ENCODE measurements at places on chromosomes 13 and 19.

DNA sequence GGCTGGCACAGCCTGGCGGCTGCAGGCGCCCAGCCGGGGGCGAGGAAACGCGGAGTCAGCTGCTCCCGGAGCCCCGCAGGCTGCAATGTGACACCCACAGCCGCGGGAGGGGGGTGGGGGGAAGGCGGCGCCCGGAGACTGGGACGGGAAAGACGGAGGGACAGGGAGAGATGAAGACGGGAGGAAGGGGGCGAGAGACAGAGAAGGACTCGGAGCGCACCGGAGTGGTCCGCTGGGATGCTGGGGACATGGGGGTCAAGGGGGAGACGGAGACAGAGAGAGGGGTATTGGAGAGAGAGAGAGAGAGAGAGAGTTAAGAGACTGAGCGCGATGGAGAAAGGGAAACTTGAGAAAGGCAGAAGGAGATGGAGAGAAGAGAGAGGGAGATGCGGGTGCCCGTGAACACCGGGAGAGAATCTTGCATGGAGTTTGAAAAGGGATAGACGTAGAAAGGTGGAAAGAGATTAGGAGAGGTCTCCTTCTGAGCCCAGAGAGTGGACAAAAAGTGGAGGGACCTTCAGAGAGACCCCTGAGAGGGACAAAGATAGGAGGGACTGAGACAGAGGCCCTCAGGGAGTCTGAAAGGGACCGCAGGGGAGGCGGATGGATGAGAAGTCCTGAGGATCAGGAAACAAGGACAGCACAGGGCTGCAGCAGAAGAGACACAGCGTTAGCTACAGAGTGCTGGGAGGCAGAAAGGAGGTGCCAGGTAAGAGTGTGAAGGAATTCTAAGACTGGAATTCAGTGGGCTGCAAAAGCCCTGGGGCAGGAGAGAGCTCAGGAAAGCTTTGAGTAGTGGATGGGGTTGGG is 1.0 kb downstream of the SCN1B start:
- DNase-seq: peak; percentile 73

DNA sequence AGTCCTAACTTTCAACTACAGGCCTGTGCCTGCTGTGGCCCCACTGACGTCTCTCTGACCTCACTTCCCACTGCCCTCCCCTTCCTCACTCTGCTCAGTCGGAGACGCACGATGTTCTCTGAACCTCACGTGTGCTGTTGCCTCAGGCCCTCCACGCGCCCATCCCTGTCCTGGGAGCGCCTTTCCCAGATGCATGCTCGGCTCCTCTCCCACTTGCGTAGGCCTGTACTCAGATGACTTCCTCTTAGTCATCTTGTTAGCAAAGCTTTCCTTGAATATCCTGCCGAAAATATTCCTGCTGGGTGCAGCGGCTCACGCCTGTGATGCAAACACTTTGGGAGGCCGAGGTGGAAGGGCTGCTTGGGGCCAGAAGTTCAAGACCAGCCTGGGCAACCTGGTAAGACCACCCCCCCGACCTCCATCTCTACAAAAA is 9.3 kb upstream of the SYT5 start:
- no peak for DNase-seq

GRCh38 chr19:28619816-28620429 is 593.0 kb downstream of the UQCRFS1 start:
- DNase-seq: no peak

DNA sequence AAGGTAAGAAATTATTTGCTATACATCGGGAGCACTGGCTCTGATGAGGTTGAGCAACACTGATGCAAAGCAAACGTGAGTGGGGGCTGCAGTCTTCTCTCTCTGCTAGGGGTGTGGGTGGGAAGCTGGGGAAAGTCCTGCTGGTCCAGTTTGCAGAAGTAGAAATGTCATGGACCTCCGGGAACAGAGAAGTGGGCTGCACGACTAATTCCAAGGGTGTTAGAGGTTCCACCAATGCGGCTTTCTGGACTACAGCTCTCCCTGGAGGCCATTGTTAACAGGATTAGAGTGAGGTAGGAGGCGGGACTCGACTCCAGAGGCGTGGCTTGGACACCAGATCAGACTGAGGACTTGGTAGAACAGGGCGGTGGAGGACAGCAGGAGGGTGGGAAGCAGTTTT is 5.7 kb upstream of the FBXO27 start:
- no peak for DNase-seq

DNA sequence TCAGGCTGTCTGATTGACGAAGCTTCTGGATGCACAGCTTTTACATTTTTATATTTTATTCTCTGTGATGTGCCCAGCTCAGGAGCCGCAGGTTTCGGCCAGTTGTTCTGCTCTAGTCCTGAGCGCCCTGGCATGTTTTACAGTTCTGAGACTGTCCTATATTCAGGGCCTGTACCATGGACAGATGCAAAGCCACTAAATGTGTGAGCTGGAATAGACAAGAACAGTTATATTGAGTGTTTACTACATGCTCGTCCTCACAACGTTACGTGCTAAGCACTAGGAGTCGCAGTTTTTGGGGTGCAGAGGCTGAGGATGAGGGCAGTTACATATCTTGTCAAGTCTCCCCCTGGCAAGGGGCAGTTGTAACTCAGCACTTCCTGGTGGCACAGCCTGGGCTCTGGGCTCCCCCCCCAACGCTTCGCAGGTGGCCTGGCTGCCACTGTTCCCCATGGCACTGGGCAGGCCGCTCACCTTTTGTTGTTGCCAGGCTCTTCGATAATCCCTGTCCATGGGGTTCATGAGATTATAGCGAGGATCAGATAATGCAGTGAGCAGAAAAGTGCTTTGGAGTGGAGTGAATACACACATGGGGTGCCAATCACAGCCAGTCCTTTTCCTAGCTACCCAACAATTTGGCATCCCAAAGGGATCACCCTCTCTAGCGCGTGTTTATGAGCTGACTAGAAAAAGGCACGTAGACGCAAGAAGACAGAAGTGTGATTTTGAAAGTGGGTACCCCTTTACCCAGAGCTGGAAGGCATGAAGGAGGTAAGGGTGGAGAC is 23.5 kb downstream of the ARL11 start:
- DNase-seq: no peak

DNA sequence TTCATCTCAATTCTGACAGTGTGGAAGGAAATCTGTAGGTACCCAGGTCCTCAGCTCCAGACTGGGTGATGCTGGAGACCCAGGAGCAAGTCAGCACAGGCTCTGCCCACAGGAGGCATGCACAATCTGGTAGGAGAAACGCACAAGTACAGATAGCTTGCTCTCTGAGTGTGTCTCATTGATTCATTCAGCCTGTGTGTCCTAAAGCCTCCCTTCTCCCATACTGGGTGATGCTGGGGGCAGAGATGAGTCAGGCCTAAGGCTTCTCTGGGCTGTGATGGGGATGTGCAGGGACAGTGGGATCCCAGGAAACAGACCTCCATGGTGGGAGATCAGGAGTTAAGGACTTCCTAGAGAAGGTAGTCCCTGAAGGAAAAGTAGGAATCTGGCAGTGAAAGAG is 6.8 kb downstream of the ZNF526 start:
- DNase-seq: no peak

GRCh38 chr13:31851216-31851615 is 111.9 kb downstream of the RXFP2 start:
- no peak for DNase-seq

DNA sequence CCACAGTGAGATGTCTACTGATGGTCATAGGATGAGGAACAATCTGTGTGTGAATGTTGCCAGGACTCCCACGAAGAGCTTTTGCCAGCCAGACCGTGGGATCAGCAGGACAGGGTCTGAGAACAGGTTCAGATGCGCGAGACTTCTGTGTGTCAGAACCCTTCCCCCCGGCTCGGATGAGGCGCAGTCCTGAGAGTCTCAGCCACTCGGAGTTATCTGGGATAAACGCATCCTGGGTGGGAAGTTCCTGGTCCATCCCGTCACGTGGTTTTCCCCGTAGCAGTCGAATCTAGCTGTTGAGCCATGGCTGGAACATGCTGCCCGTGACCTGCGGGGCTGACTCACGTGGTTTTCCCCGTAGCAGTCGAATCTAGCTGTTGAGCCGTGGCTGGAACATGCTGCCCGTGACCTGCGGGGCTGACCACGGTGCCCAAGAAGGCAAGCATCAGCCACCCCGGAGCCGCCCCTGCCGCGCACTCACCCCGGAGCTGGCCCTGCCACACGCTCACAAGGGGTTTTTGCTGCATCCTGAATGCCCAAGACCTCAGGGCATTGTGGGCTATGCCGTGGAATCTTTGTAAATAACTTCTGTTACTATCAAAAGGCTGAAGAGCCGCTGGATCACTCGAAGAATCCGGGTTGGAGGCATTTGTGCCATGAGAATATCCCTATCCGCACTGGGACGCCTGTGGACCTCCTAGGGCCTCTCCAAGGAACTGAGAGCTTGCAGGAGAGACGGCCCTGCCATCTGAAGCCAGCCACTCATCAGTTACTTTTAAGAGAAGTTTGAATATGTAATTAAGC is 130.8 kb upstream of the MCF2L start:
- no peak for DNase-seq

GRCh38 chr19:13689085-13689484 is 75.2 kb upstream of the MRI1 start:
- no peak for DNase-seq

- no peak for DNase-seq
Measured at GRCh38 chr13:111131048-111131447, 15.9 kb downstream of the ARHGEF7 start.

- DNase-seq: no peak
Measured at GRCh38 chr13:76894401-76895110, 8.4 kb upstream of the KCTD12 start.

DNA sequence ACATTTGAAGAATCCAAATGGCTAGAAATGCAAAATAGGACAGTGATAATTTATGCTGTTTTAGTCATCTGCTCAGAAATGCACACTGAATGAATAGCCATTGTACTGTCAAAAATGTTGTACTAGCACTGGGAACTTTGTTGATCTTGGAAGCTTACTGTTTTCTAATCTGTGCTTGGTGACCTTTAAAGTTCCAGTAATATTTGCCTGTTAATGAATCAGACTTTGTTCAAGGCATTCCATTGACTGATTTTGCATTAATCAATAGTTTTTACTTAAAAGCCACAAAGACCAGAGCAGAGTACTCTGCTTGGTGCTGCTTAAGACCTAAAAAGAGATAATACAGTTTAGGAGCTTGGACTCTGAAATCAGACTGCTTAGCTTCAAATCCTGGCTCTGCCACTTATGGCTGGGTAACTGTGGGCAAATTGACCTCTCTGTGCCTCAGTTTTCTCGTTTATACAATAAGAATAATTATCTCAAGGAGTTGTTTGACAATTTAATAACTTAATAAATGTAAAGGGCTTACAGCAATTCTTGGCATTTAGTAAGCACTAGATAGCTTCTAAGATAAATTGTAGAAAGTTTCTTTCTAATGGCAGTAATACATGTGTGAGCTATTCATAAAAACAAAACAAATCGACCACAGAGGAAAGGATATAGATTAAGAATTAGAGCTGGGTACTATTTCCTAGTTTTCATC is 4.6 kb upstream of the SLAIN1 start:
- DNase-seq: no peak

- DNase-seq: no peak
Measured at GRCh38 chr13:27463500-27463899, 13.1 kb upstream of the MTIF3 start.

DNA sequence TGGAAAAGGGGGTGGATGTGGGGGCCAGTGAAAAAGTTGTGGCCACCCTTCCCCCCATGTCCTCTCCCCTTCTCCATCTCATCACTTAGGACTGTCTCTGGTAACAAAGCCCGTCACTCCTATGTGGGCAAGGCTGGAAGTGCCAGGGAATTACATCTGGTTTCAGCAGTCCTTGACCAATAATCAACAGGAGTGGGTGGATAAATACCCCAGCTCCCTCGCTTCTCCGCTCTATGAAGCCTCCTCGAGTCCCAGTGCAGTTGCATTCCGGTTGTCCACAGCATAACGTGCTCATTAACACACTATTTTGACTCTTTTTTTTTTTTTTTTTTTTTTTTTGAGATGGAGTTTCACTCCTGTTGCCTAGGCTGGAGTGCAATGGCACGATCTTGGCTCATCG is 31.5 kb downstream of the MYO1F start:
- DNase-seq: no peak

GRCh38 chr19:29782260-29782580 is 29.6 kb upstream of the CCNE1 start:
- no peak for DNase-seq

DNA sequence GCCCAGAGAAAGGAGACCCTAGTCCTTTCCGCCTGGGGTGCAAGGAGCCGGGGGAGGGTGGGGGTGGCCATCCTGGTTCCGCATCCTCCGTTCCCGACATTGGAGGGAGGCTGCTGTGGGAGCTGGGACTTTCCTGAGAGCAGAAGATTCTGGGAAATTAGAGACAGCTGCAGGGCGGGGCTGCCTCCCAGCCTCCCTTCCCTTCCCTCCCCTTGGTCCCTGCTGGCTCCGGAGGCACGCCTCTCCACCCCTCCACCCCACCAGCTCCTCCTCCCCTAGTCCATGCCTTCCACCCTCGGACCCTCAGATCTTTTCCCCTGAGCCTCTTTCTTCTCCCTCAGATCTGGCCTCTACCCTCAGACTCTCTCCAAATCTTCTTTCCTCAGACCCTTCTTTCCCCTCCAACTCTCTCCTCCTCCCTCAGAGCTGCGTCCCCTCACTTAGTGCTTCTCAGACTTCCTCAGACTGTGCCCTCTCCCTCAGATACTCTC is 3.1 kb upstream of the BCL3 start:
- peak; percentile 84 for DNase-seq

GRCh38 chr19:40598918-40599307 is 2.3 kb upstream of the LTBP4 start:
- DNase-seq: peak; percentile 56

DNA sequence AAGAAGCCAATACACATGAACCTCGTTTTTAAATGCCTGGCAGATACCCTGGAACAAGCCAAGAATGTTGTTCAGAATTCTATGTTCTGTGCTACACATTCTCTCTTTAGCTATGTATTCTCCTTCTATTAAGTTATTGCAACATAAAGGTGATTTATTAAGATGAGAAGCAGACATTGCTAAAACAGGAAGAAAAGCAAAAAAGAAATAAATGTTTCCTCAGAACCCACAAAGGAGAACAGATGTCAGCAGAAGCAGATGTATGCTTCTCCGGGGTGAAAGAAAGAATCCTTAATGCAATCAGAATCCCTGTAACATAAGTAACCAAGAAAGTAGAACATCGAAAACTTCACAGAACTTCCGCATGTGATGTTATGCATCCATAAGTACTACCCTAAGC is 302.9 kb downstream of the DCT start:
- DNase-seq: no peak

DNA sequence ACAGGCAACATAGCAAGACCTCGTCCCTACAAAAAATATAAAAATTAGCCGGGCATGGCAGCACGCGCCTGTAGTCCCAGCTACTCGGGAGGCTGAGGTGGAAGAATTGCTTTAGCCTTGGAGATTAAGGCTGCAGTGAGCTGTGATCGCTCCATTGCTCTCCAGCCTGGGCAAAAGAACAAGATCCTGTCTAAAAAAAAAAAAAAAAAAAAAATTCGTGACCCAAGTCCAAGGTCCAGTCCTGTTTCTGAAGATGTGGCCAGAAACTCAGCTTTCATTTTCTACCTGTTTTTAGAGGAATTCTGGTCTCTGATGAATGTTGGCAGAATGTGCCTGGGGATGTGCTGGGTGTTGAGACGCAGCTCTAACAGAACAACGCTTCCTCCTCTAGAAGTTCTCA is 1.9 kb upstream of the PGPEP1 start:
- DNase-seq: no peak

GRCh38 chr13:114053026-114053425 is 79.2 kb upstream of the C13orf46 start:
- DNase-seq: no peak

GRCh38 chr19:5774921-5775320 is 9.6 kb downstream of the PRR22 start:
- DNase-seq: no peak

All from right forelimb (tissue), 1 donor.